ENCODE measurements at places on chromosomes 12 and 14.

DNA sequence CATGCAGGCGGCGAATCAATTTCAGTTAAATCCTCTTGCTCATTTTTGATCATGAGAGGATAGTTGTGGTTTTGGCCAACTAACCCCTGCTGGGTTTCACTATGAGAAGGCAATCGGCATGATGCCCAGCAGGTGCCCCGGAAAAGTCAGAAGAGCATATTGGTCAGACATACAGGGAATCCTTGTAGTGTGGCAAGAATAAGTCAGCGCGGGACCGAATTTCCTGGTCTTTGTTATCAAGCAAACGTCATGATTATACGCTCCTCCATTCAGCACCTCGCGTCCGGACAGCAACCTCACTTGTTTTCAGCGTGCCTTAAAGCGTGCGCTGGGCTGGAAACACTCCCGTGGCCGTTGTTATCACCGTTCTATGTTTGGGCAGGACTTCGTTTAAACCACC lies 1.8 kb downstream of the TBC1D30 start:
- peak; percentile 64 for DNase-seq

GRCh38 chr12:50234347-50234746 lies 49.0 kb downstream of the LIMA1 start:
- no peak for DNase-seq

DNA sequence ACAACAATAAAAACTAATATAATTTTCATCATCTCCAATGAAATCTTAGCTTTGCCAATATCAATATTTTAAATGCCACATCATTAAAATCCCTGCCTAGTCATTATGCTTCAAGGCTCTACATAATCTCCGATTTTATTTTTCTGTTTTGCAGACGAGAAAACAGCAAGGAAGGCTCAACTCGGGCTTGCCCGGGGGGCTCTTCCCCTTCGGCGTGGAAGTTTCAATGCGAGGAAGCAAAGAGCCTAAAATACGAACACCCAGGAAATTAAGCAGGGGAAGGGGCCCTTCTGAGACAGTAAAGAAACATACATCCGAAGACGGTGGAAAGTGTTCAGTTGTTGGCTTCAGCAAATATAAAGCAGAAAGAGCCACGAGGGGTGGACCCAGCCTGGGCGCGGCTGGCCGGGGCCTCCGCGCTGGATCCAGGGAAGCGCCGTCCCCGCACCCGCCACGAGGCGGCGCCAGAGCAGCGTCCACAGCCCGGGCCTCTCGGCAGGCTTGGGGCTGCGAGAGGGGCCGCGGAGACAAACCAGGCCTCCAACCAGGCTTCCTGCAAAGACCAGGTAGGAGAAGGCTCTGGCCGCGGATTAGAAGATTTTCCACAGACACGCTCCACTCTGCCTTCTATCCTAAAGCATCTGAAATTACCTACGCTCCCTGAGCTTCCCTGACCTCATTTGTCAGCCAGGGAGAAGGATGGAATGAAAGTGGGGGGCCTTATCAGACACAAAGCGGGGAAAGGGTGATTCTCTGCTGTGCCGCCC lies 77.2 kb downstream of the SERPINA3 start:
- peak; percentile 39 for DNase-seq

DNA sequence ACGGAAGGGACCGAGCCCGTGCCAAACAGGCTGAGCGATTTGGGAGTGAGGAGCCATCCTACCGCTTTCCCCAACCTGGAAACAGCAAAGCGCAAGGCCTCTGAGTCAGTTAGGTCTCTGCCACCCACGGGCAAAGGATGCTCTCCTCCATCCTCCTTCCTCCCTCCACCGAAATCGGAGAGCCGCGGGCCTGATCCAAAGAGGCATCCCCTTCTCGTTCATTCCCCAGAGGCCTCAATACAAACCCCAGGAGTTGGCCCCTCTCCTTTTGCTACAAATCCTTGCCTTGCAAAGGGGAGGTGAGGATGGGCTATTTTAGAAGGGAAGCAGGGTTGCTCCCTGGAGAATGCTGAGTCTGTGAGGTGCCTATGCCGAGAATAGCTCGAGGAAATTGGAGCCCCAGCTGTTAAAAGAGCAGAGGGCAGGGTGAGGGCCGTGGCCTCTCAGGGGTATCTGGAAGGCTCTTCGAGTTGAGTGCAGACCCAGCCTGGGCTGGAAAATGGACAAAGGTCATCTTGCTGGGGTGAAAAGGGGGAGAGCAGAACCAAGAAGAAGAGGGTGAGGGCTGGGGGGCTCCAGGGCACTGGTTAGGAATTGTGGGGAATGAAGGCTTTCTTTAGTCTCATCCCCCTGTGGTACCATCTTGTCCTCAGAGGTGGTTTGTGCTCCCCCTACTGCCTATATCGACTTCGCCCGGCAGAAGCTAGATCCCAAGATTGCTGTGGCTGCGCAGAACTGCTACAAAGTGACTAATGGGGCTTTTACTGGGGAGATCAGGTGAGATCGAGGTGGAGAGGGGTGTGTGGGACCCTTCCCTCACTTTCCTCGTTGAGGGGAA lies 1.1 kb downstream of the TPI1 start:
- peak; percentile 15 for DNase-seq

GRCh38 chr14:68817506-68818212 lies 24.8 kb upstream of the ZFP36L1 start:
- no peak for DNase-seq

Data from activated CD4-positive, alpha-beta T cell treated with anti-CD3 and anti-CD28 coated beads, Interleukin-2, amount 10 ng/mL, durations not matched to agents 7 days and 5 days (primary cell).